Activated CD4-positive, alpha-beta T cell treated with anti-CD3 and anti-CD28 coated beads, Interleukin-2, amount 10 ng/mL, durations not matched to agents 24 days and 14 days (primary cell): ENCODE measurements at places on chromosomes 5 and 9. TPM values are rescaled to one million over a fixed set of nuclear protein-coding genes. Genes with fewer than 3 reads are reported as not detected.

GRCh38 chr5:170525470-170526211 lies 21.8 kb downstream of the KCNIP1 start:
- no peaks in the 10 kb centered on the region for H3K4me1 ChIP-seq
- H3K27me3 ChIP-seq = peaks cover 3% of the 10 kb centered on the region
- no peaks in the 10 kb centered on the region for H3K36me3 ChIP-seq
- no peak overlapping the region for H3K27ac ChIP-seq
- no peak for DNase-seq
- H3K4me3 ChIP-seq = no peak overlapping the region

DNA sequence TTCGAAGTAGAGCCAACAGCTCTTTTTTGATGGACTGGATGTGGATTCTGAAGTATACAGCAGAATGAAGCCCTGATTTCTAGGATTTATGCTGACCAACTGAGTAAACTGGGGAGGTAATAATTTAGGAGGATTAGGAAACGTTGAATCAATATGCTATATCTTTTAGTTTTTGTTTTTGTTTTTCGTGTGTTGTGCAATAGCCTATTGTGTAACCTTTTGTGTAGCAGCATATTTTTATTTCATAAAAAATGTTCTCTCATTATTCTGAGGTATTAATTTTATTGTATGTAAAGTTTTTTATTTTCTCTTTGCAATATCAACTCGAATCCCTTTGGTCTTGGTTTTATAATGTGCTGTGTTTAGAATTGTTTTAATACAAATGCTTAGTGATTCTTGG lies 902.3 kb downstream of the EFNA5 start:
- no peak overlapping the region for H3K27ac ChIP-seq
- no peaks in the 10 kb centered on the region for H3K36me3 ChIP-seq
- no peak overlapping the region for H3K4me3 ChIP-seq
- no peaks in the 10 kb centered on the region for H3K27me3 ChIP-seq

DNA sequence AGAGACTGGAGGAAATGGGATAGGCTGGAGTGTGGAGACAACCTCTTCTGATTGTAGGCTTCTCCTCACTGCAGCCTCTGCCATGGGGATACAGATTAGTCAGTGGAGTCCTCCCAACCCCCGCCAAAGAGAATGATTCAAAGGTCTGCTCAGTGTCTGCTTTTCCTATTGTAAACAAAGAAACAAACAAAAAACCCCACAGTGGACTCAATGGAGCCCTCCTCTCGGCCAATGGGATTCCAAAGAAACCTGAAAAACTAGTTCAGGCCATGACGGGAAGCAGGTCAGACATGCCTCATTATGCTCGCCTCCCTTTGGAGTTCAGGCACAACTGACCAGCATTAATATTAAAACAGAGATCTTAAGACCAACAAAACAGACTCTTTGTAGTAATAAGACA lies 85.8 kb downstream of the SEC61B start:
- H3K4me3 ChIP-seq = no peak overlapping the region
- peaks cover 14% of the 10 kb centered on the region for H3K27me3 ChIP-seq
- no peak overlapping the region for H3K27ac ChIP-seq

DNA sequence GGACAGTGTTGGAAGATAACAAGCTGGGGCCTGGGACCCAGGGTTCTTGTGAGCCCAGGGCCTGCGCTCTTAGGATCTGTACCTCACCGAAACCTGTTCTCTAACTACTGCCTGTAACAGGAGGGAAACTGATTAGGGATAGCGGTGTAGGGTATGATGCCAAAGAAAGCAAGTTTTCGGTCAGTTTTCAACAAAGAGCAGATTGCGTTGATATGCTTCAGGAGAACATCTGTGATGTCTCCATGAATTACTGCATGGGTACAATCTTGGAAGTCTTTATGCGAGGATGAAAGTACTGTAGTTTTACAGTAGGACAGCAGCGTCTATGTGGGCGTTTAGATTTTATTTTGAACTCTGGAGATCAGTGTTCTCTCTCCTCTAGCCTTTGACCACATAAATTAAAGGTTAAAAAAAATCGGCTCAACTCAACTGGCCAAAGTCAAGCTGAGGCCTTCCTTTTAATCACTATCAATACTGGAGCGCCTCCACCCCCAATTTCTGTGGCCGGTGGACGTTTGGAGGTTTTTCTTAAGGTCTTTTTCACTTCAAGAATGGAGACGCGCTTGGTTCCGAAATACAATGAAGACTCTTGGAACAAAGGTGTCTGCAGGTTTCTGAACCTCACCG lies 3.0 kb downstream of the NFIL3 start:
- peaks cover 37% of the 10 kb centered on the region for H3K36me3 ChIP-seq
- H3K4me3 ChIP-seq = peak overlapping the region; percentile 100
- H3K27me3 ChIP-seq = no peaks in the 10 kb centered on the region
- peak; percentile 62 for DNase-seq
- peak overlapping the region; percentile 97 for H3K27ac ChIP-seq

DNA sequence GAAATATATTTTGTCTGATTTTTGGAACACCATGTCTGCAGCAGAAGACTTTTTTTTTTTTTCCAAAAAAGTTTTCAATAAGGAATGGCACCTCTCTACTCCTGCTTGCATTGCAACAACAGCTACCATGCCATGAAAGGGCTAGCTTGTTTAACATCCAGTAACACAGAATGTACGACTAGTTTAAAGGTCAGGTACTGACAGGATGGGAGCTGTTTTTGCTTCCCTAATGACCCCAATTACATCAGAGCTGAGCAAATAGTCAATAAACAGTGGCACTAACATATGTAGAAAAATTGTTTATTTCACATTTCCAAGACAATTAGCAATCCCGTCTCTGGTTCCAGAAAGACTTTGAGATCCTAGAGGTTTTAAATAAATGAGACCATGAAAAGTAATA lies 693.8 kb downstream of the NR2F1-AS1 start:
- H3K4me3 ChIP-seq = no peak overlapping the region
- no peaks in the 10 kb centered on the region for H3K36me3 ChIP-seq
- H3K27ac ChIP-seq = no peak overlapping the region
- H3K27me3 ChIP-seq = no peaks in the 10 kb centered on the region
- no peaks in the 10 kb centered on the region for H3K4me1 ChIP-seq
- no peak for DNase-seq

DNA sequence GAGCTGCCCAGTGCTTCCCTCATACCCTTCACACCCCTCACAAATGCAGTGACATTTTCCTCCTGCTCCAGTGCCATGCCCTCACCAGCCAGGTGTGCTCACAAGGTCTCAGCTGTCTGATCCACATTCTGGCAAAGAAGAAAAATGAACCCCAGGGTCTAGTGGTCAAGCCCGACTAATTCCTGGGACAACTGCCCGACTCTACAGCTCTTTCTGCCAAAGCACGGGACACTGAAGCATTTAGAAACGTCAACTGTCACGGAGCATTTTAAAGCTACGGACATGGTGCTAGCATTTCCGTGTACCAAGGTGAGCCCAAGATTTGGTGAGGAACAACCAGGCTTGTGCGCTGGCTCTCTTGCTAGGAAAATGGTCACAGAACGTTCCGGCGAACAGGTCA lies 56.8 kb upstream of the PHYKPL start:
- no peak for DNase-seq
- H3K27ac ChIP-seq = no peak overlapping the region
- H3K4me1 ChIP-seq = no peaks in the 10 kb centered on the region
- H3K27me3 ChIP-seq = no peaks in the 10 kb centered on the region
- H3K36me3 ChIP-seq = no peaks in the 10 kb centered on the region
- H3K4me3 ChIP-seq = no peak overlapping the region

Gene WNT8A
- total RNA-seq = not detected in 2 replicates

Gene SH2D3C
- total RNA-seq = 22.2 and 23.3 TPM in 2 replicates

Gene OR13C3
- total RNA-seq = not detected in 2 replicates

Gene STING1
- 198 and 201 TPM in 2 replicates for total RNA-seq

Gene FIBCD1
- total RNA-seq = not detected in 2 replicates
